ENCODE measurements at places on chromosomes 1 and 21.

- no peak for DNase-seq
Measured at GRCh38 chr1:228287541-228288425, 79.9 kb downstream of the OBSCN start.

DNA sequence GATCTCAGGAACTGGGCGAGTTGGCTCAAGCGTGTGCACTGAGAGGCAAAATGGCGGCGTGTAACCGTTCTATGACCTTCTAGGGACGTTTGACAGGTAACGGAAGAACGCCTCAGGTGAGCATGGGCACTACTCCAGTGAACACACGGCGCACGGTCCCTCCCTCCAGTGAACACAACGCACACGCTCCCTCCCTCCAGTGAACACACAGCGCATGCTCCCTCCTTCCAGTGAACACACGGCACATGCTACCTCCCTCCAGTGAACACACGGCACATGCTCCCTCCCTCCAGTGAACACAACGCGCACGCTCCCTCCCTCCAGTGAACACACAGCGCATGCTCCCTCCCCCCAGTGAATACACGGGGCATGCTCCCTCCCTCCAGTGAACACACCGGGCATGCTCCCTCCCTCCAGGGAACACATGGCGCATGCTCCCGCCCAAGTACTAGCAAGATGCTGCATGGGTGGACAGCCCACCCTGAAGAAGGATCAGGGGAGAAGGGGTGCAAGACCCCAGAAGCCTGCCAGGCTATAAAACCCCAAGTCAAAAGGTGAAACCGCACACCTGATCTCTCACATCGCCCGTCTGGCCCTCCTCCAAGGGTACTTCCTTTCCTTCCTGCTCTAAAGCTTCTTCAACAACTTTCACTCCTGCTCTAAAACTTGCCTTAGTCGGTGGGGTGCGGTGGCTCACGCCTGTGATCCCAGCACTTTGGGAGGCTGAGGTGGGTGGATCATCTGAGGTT is 3.5 kb downstream of the C1orf159 start:
- no peak for DNase-seq

- DNase-seq, result no peak
Measured at GRCh38 chr1:8015809-8016165, 10.3 kb downstream of the ERRFI1 start.

DNA sequence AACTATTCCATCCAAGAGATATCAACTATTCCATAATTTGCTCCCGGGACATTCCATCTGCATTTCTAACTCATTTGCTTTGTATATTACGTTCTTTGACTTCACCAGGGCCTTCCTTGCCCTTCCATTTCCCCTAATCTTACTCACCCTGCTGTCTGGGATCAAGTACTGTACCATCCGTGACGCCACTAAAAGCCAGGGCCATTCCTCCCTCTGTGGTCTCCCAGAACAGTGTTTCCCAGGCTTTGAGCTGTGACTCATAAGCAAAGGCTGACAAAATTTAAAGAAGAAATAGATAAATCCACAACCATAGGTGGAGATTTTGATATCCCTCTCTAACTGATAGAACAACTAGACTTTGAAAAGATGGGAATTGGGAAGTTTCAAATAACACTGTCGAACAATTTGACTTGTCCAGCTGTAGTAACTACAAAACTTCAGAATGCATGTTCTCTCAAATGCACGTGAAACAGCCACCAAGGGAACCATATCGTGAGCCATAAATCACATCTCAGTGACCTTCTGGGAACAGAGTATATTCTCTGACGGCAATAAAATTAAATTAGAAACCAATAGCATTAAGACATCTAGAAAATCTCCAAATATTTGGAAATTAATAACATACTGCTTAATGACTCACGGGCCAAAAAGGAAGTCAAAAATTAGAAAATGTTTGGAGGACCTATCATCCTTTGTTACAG is 501.0 kb downstream of the SETD4 start:
- DNase-seq, result no peak

- DNase-seq, result no peak
Measured at GRCh38 chr1:198153804-198154203, 3.0 kb upstream of the NEK7 start.

DNA sequence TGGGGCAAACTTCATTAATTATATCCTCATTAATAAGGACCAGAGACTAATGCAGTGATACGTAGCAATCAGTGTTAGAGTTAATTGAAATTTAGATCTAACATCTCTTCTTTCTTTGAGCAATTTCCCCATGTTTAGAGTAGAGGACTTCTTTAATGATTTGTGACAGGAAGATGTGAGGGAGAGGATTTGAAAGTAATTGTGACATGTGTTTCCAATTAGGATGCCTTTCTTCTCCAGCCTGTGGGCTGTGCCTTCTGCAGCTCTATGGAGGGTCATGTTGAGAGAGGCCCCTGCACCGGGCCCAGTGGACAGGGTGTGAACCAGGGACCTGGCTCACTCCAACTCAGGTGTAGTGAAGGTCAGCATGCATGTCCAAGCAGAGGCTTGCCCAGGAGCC is 103.0 kb downstream of the GREM2 start:
- no peak for DNase-seq

DNA sequence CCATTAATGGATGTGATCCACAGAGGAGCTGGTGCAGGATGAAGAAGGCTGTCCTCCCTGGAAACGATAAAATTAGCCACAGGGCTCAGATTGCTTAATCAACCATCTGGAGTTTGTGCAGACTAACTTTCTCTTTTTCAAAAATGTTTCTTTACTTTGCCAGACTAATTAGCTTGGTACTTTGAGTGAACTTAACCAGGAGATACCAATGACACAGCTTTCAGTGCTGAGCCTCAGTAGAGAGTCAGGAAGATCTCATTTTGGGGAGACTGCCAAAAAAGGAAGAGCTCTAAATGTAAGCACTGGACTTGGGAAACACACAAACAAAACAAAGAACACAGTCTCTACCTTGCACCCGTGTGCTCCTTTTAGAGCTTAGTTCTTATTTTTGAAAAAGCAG is 248.1 kb upstream of the DEPDC1 start:
- no peak for DNase-seq

GRCh38 chr21:15895142-15896106 is 165.6 kb downstream of the USP25 start:
- no peak for DNase-seq

- DNase-seq, result no peak
Measured at GRCh38 chr1:28354121-28354520, 15.4 kb upstream of the PHACTR4 start.

- no peak for DNase-seq
Measured at GRCh38 chr21:22855581-22855980, 1857.4 kb downstream of the NCAM2 start.

DNA sequence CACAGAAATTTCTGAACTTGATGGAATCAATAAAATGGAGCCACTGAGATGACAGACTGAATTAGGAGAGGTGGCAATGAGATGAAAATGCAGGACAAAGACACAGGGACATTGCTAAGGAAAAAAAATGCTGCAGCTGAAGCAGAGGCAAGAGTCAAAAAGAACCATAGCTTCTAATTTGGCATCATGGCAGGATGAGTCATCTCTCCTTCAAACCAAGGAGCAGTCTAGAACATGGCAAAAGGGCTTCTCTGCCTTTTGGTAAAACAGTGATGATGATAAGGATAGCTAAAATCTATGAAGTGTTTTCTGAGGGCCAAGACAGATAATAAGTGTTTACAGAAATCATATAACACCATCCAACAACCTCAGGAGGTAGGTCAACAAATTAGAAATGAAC is 16.8 kb downstream of the SLC19A2 start:
- DNase-seq, result no peak

Measured in GOT3 (cell line).